ENCODE measurements at places on chromosomes 5 and 9.

DNA sequence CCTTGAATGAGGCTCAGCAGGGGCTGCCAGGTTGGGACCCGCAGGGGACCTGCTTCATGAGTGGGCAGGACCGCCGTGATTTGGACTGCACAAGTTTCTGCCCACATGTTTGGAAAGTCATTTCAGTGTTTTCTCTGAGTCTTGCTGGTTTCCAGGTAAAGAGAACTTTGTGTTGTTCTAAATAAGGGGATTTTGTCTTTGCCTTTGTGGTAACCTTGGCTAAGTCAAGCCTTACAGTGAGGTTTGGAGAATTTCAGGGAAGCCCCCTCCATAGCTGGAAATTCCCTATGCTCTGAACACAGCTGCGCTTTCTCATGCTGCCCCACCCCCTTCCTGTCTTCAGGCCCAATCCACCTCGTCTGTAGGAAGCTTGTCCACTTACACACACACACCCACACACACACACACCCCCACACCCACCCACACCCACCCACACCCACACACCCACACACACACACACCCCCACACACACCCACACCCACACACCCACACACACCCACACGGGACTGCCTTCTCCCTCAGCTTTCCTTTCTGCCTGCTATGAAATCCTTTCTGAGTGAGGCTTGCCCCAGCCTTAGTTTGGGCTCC is 270.1 kb downstream of the HSPA4 start:
- no peak for DNase-seq

DNA sequence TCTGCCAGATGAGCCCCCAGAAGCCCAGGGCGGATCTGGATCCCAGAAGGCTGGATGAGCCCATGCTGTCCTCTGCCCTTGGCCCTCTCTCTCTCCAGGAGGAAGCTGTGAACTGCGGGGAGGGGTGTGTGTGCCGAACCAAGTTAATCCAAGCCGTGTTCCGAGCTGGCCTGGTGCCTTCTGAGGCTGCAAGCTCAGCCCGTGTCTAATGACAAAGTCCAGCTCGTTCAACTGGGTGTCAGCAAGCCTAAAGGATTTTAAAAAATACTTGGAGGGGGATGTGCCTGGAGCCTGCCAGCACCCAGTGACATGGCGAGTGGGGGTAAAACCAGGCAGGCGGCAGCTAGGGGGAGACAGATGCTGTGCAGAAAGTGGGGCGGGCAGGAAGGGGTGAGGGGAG is 8.0 kb downstream of the STC2 start:
- no peak for DNase-seq

DNA sequence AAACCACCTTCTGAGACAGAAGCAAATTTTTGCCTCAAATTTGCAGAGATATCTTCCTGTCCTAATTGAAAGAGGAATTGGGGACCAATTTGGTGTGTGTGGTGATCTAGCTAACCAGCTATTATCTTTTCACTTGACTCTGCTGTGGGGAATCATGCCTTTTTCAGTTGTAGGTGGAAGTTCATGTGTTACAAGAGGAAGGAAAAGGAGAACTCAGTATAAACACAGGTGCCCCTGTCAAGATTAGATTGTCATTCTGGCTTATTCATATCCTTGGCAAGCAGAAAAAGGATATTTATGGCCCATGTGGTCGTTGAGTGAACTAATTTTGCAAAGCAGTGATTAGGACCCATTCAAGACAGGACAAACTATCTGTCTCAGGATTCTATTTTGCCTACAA is 336.8 kb upstream of the SLC30A5 start:
- DNase-seq = no peak

DNA sequence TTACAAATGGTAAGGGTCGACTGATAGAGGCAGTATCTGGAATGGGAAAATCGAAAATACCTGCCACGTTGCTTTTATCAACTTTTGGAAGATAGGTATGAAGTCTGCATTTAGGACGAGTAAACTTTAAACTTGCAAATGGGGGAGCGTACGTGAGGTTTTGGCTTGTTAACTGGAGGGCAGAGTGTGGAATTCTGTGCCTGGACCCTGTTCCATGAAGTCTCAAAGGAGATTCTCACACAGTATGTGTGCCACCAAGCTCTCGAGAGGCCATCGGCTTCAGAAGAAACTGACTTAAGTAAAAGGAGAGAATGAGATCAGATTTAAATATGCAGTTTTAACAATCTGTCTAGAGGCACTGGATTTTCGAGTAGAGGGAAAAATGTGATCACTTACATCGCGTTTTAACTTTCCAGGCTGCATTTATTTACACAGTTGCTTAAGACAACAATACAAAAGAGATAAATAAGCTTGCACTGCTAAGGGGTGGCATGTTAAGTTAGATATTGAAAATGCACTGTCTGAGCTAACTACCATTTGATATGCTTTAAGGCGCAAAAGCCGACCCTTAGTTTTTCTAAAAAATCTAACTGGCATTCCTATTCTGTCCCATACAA is 401.6 kb downstream of the EBF1 start:
- no peak for DNase-seq

GRCh38 chr9:131274674-131275331 is 1.5 kb downstream of the FAM78A start:
- peak; percentile 53 for DNase-seq

DNA sequence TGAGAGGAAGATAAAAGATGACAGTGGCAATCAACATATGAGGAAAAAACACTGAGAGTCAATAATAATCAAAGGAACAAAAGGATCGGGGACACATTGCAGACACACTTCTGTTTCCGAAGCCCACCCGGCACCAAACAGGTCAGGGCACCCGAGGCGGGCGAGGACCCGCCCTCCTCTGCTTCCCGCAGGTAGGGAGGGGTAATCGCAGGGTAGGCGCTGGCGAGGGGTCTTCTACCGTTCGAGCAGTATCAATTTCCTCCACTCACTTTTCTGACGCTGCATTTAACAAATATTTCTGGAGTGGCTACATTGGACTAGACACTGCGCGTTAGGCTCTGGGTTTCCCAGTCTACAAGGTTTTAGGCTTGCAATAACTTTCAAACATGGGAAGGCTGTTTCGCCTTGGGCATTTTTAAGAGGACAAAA is 1.3 kb downstream of the TXN start:
- DNase-seq = no peak

DNA sequence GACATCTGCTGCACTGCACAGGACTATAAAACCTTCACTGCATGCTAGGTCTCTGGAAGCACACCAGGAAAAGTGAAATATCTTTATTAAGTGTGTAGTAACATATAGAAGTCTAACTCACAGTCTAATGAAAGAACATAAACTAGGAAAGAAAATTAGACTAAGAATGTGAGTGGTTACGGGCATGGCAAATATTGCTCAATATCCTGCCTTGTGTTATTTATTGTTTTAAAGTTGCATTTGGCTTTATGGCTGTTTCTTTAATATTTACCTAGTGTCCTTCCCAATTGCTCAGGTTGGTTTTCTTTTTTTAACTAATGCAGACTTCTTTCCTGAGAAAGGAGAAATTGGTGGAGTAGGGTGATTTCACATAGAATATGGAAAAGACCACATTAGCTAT is 342.4 kb downstream of the KIAA0825 start:
- no peak for DNase-seq

DNA sequence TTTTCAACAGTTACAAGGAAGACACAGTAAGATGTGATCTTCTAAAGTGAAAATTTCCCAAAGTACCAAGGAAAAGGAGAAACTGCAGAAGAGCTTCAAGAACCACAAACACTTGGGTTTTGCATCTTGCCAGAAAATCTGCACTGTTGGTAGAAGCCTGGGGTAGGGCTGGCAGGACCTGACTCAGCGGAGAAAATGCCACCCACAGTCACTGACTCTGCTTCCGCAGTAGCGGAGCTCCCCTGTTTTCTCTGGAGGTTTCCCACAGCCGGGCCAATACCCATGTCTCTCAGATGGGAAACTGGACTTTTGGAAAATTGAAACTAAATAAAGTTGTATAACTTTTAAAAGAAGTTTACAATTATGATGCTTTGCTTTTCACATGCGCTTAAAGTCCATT is 104.2 kb downstream of the MEF2C start:
- no peak for DNase-seq

- DNase-seq = no peak
Measured at GRCh38 chr9:112719696-112720095, 1.8 kb upstream of the INIP start.

DNA sequence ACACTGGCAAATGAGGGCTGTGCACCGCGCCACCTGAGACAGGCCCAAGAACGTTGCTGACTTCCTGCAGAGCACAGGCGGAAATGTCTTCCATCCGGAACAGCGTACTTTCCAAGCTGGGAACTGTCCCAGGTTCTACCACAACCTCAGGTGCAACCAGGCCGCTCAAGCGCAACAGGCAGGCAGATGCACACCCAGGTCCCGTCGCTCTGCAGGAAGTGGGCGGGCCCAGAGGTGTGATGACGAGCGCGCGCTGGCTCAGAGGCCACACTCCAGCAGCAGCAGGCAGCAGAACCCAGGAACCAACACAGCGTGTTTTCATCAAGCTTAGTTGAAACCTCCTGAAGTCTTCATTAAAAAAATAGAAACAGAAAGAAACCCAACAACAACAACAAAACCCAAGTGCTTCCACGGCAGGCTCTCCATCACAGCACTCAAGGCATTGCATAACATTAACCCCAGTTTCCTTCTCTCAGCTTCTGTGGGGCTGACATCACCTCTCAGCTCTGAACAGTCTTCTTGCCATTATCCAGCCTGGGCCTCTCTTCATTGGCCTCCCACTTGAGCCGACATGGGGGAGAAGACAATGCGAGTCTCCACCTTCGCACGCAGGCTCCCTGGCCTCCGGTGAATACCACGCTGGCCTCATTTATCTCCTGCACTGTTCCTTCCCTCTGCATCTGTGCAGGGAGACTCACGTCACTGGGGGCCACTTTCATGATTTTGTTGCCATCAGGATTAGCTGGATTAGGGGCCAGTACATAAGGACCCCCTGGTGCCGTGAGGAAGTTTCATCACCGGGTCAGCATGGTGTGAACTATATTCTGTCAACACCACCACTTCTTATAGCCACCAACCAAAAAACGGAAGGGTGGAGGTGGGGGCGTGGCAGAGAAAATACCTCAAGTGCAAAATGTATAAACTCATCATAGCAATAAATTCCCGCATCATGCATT is 22.1 kb downstream of the PTCH1 start:
- DNase-seq = no peak

GRCh38 chr5:36395260-36395659 is 93.6 kb upstream of the RANBP3L start:
- DNase-seq = no peak

- no peak for DNase-seq
Measured at GRCh38 chr5:11619339-11620024, 284.8 kb downstream of the CTNND2 start.

DNA sequence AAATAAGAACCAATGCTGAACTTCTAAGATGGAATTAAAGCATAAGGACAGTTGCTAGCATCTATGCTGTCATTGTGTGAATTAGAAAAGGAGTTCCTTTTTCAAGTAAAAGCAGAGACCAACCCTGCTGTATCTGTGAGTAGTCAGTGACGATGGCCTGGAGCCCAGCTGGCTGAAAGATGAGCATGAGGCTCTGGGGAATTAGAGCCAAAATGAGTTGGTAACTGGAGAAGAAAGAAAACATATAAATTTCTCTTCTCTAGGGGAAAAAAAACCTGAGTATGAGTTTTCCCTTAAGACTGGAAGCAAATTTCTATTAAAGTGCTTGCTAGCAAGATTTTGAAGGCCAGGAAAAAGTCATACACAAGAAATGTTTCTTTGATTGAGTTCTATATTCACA is 1.6 kb upstream of the SPZ1 start:
- DNase-seq = no peak

DNA sequence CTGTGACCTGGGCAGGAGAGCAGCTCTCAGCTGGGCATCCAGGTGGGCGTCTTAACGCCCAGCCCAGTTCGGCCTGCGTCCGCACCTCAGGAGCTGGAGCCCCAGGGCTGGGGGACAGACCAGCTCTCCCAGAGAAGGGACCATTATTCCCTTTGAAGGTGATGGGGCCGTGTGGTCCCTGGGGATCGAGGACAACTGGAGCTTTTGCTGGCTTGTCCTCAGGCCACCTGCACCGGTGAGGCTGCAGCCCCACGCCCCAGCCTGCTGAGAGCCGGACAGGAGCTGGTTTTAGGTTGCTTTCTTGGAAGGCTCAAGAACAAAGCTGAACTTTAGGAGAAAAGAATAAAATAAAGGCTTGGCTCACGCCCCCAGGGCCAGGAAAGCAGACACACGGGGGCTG is 40.9 kb downstream of the NACC2 start:
- DNase-seq = no peak

- no peak for DNase-seq
Measured at GRCh38 chr5:58188262-58188651, 271.6 kb downstream of the PLK2 start.

DNA sequence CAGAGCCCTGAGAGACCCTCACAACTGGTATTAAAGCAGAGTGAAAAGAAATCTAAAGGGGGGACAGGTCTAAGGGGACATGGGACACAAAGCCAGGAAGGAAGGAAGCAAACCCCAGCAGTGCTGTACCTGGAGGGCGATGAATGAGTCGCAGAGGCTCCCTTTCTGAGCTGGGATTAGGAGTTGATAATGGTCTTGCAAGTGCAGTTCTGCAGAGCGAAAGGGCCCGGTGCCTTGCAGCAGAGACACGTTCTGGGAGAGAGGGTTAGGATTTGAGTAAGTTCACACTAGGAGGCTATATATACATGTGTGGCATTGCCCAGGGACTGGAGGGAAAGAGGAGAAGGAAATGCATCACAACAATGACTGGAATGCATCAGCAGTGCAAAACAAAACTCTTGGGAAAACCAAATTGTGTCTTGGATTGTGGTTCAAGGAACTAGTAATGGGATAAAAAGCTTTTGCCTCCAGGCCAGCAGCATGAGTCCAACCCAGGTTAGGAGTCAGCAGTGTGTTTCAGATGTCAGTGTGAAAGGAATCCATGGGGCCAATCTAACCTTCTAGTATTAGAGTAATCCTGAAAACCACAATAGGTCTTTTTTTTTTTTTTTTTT is 38.8 kb upstream of the LIFR start:
- no peak for DNase-seq

DNA sequence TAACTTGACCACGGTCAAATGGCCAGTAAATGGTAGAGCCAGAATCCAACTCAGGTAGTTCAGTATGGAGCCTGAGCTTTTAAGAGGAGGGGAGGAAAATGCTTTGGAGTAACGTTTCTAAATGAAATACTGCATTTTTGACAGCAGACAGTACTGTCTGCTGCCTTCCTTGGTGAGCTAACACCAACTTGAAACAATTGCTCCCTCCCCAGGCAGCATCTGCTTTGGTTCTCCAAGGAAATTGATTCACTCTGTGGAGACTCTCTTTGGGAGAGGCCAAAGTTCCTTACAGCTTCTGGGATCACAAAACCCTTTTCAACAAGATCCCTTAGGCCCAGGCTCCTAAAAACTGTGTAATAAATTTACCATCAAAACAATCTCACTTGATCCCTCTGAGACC is 75.2 kb upstream of the SSBP2 start:
- no peak for DNase-seq

- no peak for DNase-seq
Measured at GRCh38 chr9:35682520-35683315, 7.0 kb downstream of the TPM2 start.

GRCh38 chr5:132674671-132675506 is 1.1 kb downstream of the IL4 start:
- DNase-seq = no peak

GRCh38 chr9:137046088-137046787 is at the start of gene NPDC1:
Gene NPDC1 (minus strand): TSS chr9:137046177. CDS start chr9:137045989, 188 bp downstream.
- DNase-seq = peak; percentile 19

GRCh38 chr5:138720840-138721239 is 32.4 kb upstream of the CTNNA1 start:
- no peak for DNase-seq
